Stimulated activated CD4-positive, alpha-beta T cell treated with anti-CD3 and anti-CD28 coated beads, Interleukin-2, amount 100 ng/mL, for 24 hours (primary cell): ENCODE measurements at places on chromosomes 7 and 10.

- DNase-seq = no peak
These were observed 181.7 kb downstream of the LRMDA start for GRCh38 chr10:75612904-75613684.

DNA sequence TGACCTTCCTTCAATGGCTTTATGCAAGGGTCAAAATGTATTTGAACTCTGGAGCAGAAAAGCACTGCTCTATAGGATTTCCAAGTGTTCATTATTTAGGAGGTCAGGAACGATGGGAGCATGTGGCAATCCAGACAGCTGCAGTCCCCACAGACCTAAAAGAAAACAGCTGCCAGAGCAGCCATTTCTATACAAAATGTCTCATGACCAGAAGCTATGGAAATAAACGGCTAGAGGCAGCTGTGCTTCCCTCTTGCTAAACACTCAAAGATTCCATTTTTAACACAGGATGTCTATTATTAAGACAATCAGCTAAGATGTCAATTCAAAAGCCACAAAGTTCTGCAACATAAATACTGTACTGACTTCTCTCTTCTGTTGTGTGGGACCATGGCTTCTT, 879.1 kb upstream of the C7orf33 start:
- DNase-seq = no peak

DNA sequence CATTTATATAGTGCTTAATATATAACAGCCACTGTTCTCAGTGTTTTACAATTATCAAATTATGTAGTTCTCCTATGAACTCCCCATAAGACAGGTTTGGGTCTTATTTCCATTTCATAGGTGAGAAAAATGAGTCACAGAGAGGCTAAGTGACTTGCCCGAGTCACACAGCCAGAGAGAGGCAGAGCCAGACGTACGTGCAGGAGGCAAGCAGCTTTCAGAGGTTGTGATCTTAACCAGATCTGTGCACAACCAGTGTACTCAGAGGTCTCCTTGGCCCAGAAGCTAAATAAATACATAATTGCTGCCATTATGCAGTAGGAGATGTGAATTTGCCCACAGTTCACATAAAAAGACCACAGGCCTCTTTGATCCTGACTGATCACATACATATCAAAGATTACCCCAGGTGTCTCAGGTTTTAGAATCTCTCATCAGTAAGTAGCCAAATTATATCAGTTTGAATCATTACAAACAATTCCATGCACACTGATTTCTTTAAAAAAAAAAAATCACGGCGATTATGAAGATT, 304.7 kb upstream of the AOAH start:
- DNase-seq = peak; percentile 41

GRCh38 chr10:26156019-26156418, 60.6 kb upstream of the GAD2 start:
- no peak for DNase-seq

GRCh38 chr7:70630440-70630817, 501.5 kb upstream of the GALNT17 start:
- no peak for DNase-seq

DNA sequence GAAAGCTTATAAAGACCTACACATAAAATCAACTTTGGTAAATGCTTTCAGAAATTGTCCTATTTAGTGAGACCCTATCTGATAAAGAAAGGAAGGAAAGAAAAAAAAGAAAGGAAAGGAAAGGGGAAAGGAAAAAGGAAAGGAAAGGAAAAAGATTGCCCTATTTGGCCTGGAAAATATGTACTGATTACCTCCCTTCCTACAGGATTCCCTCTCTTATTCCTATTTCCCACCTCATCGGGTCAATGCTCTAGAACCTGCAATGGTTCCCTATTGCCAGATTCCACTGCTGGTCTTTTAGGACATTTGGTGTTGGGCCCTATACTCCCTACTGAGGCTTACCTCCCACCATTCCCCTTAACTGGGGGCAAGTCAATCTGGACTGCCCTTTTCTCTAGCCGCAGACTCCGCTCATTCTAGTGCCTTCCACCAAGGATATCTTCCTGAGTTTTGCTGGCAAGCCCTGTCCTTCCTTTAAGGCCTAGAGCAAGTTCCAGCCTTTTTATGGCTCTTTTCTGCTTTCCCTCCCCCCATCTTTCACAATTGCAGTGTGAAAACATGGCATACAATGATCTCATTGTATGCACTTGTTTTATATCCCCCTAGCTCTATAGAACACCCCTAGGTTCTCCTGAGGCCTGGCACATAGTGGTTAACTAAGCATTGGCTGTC, 4.4 kb downstream of the DDIT4 start:
- DNase-seq = no peak

GRCh38 chr7:73685311-73685710, 1.9 kb downstream of the BUD23 start:
- no peak for DNase-seq

- DNase-seq = no peak
These were observed 550.8 kb downstream of the IPMK start for GRCh38 chr10:57716884-57717283.

DNA sequence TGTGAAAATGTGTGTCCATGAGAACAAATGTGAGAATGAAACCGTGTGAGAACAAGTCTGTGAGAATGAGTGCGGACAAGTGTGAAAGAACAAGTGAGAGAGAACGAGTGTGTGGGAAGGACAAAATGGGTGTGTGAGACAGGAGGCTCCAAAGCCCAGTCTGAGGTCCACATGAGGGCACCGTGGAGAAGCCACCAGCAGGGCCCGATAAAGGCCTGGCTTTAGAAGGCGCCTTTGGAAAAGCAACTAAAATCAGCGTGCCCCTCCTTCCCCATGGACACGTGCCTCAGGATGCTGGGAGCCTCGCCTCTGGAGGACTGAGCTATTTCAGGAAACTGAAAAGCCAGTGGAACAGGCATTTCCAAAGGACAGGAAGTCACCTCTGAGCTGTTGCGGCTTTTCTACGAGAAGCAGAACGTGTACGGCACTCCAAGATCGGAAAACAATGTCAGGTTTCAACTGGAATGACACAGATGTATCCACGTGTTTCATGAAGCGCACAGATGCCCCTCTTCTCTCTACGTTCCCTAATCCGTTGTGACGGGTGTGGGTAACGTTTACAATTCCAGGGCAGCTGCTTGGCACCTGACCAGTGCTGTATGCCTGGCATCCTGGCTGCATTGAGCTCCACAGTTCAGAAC, 46.4 kb downstream of the ESYT2 start:
- DNase-seq = no peak

GRCh38 chr7:85776691-85777345, 590.0 kb upstream of the SEMA3D start:
- no peak for DNase-seq

GRCh38 chr7:130986261-130986690, 252.3 kb upstream of the KLF14 start:
- no peak for DNase-seq

- DNase-seq = no peak
These were observed 11.5 kb upstream of the HHEX start for GRCh38 chr10:92678206-92678605.

- DNase-seq = no peak
These were observed 23.3 kb downstream of the SLC13A4 start for GRCh38 chr7:135704698-135705097.

DNA sequence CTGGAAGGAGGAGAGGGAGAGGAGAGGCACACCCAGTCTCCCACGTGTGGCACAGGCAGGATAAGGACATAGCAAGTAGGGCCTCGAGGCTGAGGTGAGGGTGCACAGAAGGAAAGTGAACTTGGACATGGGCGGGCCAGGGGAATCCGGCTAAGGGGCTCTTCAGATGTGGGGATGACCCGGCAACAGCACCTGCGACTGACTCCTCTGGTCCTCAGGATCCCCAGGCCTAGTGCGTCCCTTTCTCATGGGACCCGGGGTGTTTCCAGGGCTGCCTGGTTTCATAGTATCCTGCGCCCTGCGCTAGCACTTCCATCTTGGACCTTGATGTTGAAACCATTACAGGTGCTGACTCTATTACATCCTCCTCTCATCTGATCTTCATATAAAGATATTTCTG, 96.1 kb upstream of the LYZL2 start:
- no peak for DNase-seq

DNA sequence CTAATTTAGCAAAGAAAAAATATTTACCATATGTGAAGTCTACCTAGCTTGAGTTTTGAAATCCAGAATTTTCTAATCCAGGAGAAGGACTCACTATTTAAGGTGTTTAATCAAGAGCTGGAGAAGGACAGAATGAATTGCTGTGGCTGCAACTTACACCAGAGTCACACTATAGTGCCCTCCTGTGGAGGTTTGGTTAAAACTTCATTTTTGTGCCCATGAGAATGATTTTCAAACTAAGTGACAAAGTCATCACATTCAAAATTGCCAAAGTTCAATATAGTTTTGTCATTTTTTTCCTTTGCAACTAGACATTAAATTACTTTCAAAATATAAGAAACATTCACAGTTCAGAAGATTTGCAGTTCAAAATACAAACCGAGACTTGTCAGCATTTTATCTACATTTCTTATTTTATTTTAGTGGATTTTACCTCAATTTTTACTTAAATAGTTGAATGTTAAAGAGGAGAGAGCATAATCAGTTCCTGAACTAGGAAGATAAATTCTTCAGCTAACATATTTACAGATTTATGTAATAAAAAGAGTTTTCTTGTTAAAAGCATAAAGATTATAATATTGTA, 70.7 kb downstream of the CABCOCO1 start:
- DNase-seq = no peak

DNA sequence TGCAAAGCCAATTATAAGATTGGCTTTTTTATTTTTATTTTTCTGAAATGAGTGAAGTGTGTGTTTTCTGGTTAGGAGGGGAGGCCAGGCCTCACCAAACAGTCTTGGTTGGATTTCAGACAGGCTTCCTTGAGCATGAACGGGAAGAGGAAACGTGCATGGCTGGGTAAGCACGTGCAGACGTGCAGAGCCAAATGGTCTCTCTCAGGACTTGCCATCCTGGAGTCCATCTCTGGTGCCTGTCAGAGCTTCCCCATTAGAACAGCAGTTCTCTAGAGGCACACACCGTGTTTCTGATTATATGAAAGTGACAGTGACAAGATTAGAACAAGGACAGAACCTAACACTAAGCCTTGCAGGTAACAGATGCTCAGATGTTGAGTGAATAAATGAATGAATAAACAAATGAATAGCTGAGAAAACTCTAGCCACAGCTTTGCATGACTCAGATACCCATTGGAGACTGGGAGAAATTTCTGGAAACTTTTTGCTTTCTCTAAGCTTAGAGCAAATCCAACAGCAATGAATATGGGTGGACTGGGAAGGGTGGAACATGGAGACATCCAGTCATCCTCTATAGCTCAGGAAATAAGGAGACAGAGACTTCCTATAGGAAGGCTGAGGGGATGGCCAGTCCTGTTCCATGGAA, 11.8 kb upstream of the CALD1 start:
- no peak for DNase-seq

GRCh38 chr7:27160546-27161213, 4.2 kb upstream of the HOXA7 start:
- peak; percentile 91 for DNase-seq

DNA sequence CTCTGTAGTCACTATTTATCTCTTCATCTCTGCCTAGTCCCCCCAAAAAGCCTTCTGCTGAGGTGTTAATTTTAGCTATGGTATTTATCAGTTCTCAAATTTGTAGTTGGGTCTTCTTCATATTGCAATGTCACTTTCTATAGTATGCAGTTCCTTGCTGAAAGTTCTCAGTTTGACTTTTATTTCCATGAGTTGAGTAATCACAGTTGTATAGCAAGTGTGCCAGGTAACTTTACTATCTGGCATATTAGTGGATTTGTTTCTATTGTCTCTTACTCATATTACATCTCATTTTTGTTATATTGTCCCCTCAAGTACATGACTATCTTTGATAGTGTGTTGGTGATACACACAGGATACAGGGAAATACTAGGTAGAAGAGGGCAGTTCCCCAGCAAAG, 152.8 kb downstream of the CUBN start:
- no peak for DNase-seq

- no peak for DNase-seq
These were observed 26.4 kb upstream of the CXCL12 start for GRCh38 chr10:44411251-44411650.

GRCh38 chr7:112594397-112594796, 113.6 kb downstream of the LSMEM1 start:
- no peak for DNase-seq

- DNase-seq = no peak
These were observed 240.3 kb downstream of the BMPER start for GRCh38 chr7:34145603-34146002.

GRCh38 chr10:72315054-72315453, 39.7 kb downstream of the DNAJB12 start:
- no peak for DNase-seq

GRCh38 chr7:96045919-96046318, 273.6 kb downstream of the DYNC1I1 start:
- no peak for DNase-seq

DNA sequence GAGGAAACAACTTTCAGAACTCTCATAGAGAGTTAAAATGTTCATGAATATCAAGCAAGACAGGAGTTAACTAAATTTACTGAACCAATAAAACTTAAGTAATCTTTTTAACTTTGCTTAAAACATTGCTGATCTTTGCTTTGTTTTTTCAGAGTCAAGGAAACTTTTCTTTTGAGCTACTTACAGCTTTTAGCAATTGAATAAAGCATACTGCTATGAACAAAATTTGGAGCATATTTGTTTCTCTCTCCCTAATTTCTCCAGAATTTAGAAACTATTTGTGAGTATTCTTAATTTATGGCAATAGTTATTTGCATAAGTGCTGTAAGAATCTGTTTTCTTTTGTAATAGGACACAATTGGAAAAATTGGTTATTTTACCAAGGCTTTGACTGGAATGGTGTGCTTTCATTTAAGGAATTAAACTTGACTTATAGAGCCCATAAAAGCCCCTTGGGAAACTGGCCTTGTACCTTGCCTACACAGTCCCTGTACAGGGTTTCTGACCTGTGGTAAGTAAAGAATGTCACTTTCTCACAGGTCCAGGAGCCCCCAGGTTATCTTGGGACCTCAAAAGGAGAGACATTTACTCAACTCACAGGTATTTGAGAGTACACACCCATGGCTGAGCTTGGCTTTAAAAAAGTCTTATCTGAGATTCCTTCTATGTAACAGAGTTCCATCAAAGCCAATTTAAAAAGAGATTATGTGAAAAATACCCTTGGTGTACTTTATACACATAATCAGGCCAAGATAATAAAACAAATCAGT, 23.3 kb upstream of the KIAA1549 start:
- no peak for DNase-seq

DNA sequence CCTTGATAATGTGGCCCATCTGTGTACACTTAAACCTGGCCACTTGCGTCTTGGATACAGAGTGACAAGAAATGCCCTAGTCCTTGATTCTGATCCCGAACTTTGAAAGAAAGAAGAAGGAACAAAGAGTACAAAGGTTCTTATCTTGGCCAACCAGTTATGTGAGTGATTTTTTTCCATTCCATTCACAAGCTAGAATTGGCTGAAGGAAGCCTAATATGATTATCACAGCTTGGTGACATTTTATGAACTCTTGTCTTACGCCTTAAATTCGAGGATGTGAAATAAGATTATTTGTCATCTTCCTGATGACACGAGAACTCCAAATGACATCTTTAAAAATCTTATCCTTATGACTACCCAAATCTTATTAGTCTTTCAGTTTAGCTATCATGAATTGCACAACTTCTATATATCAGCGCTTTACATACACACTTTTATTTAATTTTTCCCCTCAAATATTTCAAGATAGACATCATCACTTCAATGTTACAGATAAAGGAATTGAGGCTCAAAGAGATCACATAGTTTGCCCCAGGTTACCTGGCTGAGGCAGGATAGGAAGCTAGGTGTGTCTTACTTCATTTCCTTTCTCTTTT, 13.0 kb upstream of the SP4 start:
- no peak for DNase-seq
